Effector CD4-positive, alpha-beta T cell (primary cell): ENCODE measurements at places on chromosomes 11 and 22.

DNA sequence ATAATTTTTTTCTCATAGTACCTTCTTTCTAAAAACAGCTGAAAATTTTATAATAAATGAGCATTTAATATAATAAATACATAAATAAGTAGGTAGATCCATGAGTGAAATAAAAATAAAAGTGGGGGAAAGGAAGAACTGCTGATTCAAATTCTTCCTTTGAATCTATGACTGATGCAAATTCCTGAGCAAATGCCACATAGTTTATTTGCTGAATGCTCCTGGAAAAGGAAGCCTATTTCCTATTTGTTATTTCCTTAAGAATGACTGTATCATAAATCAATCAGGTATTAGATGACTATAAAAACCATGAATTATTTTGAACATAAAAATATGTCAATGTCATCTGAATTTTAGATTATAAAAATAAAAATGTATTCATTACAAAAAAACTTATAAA is 16.6 kb downstream of the BTBD10 start:
- no peak for DNase-seq

DNA sequence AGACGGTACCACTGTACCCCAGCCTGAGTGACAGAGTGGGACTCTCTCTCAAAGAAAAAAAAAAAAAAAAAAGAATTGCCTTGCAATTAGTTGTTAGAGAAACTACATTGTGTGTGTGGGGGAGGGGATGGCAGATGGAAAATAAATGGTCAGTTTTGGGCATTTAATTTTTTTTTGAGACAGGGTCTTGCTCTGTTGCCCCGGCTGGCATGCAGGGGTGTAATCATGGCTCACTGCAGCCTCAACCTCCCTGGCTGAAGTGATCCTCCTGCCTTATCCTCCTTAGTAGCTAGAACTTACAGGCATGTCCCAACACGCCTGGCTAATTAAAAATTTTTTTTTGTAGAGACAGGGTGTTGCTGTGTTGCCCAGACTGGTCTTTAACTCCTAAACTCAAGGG is 36.4 kb downstream of the WEE1 start:
- DNase-seq, result no peak

GRCh38 chr11:3838504-3838903 is 2.3 kb downstream of the RHOG start:
- DNase-seq, result no peak

- DNase-seq, result no peak
Measured at GRCh38 chr11:72863916-72864315, 49.7 kb downstream of the ATG16L2 start.

GRCh38 chr11:71170624-71171423 is 81.6 kb downstream of the SHANK2 start:
- no peak for DNase-seq

GRCh38 chr11:109612496-109612895 is 190.5 kb downstream of the C11orf87 start:
- no peak for DNase-seq

DNA sequence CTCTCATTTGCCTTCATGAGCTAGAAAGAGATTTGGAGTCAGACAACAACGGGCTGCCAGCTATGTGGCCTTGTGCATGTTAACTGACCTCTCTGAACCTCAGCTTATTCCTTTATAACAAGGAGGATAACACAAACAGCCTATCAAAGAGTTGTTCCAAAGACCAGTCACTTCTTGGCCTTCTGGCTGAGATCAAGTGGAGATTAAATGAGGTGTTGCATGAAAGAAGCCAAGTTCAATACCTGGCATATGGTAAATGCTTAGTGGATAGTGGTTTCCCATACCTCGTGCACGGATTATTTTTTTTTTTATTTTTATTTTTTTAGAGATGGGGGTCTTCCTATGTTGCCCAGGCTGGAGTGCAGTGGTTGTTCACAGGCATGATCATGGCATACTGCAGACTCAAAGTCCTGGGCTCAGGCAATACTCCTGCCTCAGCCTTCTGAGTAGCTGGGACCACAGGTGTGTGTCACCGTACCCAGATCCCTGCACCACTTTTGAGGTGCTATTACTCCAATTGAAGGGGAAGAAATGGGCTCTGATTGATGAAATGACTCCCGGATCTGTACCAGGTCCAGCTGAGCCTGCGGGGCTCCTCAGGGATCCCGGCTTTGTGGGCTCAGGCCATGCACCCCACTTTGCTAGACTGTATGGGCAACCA is 4.9 kb downstream of the LGALS1 start:
- DNase-seq, result no peak

- no peak for DNase-seq
Measured at GRCh38 chr11:61682906-61683675, 2.9 kb downstream of the DAGLA start.

- DNase-seq, result no peak
Measured at GRCh38 chr11:123231777-123232176, 36.7 kb upstream of the CLMP start.

DNA sequence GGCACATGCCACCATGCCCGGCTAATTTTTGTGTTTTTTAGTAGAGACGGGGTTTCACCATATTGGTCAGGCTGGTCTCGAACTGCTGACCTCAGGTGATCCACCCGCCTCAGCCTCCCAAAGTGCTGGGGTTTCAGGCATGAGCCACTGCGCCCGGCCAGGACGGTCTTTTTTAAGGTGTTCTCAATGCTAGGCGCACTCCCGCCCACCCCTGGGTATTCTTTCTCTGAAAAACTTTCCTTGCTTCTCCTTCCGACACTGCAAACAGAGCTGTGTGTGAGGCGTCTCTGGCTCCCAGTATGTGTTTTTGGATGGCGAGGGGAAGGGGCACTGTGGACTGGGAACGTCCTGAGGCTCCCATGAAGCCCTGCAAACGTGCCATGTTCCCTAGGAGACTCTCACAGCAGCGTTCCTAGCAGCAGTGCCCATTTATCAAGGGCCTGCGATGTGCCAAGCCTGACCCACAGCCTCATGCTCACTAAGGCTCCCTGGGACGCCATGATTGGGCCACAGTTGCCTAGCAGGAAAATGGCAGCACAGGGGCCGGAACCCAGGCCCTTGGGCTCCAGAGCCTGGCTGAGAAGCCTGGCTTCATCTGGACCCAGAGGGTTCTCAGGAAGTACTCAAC is 2.4 kb upstream of the RASL10A start:
- DNase-seq, result no peak

GRCh38 chr11:83726316-83726715 is 440.1 kb upstream of the CCDC90B start:
- DNase-seq, result no peak

DNA sequence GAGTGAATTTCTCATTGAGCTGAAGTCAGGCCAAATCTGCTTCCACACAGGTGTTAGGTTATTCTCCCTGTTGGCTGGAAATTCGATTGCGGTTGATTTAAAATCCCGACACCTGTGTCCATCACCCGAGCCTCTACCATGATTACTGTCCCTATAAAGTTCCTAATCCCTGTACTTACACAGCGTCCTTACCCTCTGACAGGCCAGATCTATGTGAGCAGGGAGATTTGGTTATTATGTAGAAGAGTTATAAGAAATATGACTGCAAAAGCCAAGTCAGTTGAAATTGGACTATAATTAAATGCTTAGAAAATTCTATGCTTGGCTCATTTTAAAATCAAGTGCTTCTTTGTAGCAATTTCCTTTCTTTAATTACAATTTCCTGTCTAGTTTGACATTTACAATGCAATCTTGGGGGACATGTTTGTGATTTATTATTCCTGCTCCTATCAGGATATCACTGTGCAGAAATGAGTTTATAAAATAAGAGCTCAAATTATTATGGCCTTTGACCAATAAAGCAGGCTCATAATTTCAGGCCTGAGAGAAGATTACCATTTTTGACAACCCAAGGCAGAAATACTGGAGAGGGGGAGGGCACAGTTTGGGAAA is 32.5 kb upstream of the LMO1 start:
- DNase-seq, result no peak

- peak; percentile 49 for DNase-seq
Measured at GRCh38 chr11:61446211-61446651, 16.3 kb downstream of the SDHAF2 start.

- no peak for DNase-seq
Measured at GRCh38 chr11:88511006-88511405, 173.5 kb upstream of the CTSC start.
